ENCODE measurements at places on chromosomes 1 and 21. TPM values are rescaled to one million over a fixed set of nuclear protein-coding genes. Genes with fewer than 3 reads are reported as not detected.

GRCh38 chr1:231639819-231640218, 13.2 kb downstream of the DISC1 start:
- DNase-seq = no peak

Gene TTC22
- total RNA-seq = not detected

GRCh38 chr1:174676856-174677255, 229.1 kb downstream of the GPR52 start:
- no peak for DNase-seq

Gene FHL3
- total RNA-seq = 20.2 TPM

Gene PKLR
- not detected for total RNA-seq

DNA sequence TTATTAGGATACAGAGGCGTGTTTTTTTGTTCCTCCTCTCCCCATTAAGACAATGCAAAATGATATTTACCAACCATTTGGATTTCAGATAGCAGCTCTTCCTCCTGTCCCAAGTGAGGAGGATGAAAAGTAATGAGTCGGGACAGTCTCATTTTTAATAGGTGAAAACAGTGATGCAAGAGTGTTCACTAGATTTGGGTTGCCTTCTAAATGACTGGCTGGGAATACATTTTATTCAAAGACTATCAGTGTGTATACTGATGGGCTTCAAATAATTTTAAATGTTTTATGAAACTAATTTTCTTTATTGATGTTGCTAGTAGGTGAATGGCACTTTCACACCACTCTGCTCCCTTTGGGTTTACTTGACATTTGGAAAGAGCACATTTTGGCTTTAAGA, 2.1 kb downstream of the RCOR3 start:
- no peak for DNase-seq

DNA sequence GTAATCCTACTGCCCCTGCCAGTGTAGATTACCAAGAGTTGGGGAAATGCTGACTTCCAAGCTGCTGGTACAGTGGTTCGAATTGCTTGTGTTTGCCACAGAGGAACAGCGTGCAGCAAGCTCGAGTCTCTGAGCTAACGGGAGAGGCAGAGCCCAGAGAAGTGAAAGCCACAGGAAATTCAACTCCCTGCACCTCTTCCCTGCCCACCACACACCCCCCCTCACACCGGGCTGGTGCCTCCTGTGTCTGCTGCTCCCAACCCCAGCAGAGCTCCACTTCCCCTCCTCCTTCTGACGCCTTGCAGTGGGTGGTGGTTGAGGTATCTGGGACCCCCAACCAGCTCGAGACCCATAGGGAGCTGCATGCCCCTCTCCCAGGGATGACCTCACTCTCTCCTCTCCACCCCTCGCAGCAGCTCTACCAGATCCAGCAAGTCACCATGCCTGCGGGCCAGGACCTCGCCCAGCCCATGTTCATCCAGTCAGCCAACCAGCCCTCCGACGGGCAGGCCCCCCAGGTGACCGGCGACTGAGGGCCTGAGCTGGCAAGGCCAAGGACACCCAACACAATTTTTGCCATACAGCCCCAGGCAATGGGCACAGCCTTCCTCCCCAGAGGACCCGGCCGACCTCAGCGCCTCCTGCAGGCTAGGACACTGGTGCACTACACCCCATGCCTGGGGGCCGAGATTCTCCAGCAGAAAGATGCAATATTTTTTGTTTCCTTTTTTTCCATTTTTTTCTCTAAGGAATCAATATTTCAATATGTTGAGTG, 13.1 kb upstream of the KCNQ4 start:
- no peak for DNase-seq

Data from dermis blood vessel endothelial cell (primary cell).